ENCODE measurements at places on chromosomes 5 and 9.

- DNase-seq: no peak
These were observed 14.3 kb downstream of the SNX30 start for GRCh38 chr9:112764837-112765236.

GRCh38 chr5:5306696-5307095 lies 115.8 kb upstream of the ICE1 start:
- DNase-seq: no peak

DNA sequence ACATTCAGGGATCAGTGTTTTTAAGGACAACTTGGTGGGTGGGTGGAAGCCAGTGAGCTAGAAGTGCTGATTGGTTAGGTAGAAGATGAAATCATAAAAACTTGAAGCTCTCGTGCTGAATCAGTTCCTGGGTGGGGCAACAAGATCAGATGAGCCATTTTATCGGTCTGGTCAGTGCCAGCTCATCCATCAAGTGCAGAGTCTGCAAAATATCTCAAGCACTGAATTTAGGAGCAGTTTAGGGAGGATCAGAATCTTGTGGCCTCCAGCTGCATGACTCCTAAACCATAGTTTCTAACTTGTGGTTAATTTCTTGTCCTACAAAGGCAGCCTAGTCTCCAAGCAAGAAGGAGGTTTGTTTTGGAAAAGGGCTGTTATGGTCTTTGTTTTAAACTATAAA lies 166.4 kb downstream of the FAM170A start:
- no peak for DNase-seq

- no peak for DNase-seq
These were observed 25.4 kb downstream of the SRFBP1 start for GRCh38 chr5:121987052-121987684.

DNA sequence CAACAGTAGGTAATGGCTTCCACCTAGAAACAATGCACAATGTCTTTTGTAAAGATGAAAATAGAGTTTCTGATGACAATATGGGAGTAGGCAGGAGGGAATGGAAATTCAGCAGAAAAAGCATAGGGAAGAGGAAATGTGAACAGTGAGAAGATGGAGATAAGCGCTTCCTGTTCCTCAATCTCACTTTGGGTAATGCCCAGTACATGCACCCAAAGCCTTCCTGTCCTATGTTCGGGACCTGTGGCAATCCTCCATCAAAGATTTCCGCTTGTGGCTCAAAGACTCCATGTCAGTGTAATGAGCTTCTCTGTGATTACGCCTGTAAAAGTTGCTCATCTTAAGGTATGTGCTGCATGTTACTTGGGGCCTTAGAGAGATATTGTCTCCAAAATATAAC lies 2.7 kb downstream of the UGT3A1 start:
- DNase-seq: no peak

DNA sequence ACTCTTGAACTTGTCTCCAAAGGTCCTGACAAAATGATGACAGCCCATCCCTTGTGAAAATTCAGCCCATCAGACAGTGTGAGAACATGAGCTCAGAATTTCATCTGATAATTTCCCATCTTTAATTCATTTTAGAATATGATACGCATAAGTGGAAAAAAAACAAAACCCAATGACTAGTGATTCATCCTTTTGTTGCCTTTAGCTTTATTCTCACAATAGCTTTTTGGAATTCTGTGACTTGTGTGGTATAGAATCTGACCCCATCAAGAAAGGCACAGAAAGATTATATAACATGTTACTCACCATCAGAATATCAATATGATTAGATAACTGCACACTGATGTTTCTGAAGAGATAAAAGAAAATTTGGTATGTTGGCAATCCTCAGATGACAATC lies 16.1 kb upstream of the TMED7 start:
- DNase-seq: no peak

- DNase-seq: no peak
These were observed 1247.4 kb downstream of the EFNA5 start for GRCh38 chr5:106423109-106423897.

DNA sequence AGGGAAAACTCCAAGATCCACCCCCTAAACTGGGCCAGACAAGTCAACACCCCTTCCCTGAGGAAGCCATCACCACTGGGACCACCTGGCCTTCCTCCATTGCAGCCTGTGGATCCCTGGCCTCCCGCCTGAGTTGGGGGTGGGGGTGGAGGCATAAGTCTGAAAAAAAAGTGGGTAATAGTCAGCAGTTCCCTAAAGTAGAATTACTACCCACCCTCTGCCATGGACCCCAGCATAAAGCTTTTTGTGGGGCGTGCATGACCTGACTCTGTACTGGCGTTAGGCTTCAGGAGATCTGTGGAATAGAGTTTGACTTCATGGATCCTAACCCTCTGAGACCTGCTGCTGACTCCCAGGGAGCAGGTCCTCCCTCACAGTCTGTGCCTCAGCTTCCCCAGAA lies 2.0 kb upstream of the CXXC5 start:
- no peak for DNase-seq

DNA sequence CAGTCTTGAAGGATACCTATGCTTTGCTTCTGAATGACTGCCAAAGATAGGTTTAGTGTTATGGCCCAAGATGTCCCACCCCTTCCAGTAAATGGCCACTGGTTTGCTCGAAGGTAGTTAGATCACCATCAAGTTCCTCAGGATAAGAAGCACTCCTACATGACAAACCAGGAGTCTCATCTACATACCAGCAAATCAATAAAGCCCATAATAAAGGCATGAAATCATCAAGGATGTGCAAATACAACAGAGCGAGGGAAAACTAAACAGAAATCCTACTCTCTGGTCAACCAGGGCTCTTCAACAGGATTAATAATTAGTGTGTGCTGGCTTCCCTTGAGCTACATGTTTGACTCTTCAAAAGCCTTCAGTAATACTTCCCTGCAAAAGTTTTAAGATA lies 141.0 kb downstream of the LHFPL2 start:
- DNase-seq: no peak

GRCh38 chr5:83586874-83587776 lies 115.6 kb downstream of the VCAN start:
- no peak for DNase-seq

DNA sequence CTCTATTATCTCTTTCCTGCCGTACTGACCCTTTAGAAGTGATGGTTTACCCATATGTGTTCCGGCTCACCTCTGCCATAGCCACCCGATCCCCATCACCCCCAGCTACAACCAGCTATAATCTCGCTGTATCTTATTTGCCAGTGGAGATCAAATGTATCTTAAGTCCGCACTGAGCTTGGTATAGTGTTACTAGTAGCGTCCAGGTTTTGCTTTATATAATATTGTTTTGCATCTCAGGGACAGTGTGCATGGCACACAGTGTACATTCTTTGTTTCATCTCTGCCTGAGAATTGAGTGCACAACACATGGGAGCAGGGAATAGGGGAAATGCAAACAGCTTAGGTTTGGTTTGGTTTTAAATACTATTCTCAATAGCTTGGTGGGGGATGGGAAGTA lies 135.8 kb upstream of the SNX2 start:
- no peak for DNase-seq

DNA sequence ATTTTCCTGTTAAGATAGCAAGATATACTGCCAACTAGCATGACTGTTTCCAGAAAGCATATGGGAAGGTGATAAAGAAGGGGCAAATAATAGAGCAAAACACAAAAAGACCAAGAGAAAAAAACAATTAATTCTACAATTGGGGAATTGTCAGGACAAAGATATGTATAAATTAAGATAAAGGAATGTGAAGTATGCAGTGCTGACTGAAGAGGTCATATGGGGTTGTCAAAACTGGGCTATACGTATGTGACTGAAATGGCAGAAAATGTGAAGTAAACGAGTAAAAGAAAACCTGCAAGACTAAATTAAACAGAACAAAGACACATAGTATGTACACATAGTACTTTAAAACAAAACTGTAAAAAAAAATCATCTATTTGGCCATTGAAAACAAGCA lies 222.3 kb downstream of the ARL15 start:
- no peak for DNase-seq

- DNase-seq: no peak
These were observed 2.1 kb upstream of the ALDH7A1 start for GRCh38 chr5:126597156-126597555.

- DNase-seq: no peak
These were observed 45.5 kb downstream of the GALNT12 start for GRCh38 chr9:98852961-98853360.

DNA sequence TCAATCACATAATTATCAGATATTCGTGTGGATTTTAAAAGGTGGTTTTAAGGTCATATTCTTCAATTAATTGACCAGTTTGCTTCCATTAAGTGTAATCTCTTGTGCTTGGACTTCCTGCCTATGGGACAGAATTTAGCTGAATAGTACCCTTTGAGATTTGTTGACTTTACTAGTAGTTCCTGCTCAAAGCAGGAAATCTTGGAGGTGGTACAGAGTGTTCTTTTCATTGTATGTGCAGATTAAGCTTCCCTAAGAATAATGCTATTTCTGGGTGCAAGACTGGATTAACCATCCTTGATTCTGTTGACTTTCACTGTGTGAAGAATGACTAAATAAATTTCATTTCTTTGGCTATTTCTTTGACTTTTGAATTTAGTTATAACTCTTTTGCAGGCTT lies 45.4 kb upstream of the ELL2 start:
- DNase-seq: no peak

DNA sequence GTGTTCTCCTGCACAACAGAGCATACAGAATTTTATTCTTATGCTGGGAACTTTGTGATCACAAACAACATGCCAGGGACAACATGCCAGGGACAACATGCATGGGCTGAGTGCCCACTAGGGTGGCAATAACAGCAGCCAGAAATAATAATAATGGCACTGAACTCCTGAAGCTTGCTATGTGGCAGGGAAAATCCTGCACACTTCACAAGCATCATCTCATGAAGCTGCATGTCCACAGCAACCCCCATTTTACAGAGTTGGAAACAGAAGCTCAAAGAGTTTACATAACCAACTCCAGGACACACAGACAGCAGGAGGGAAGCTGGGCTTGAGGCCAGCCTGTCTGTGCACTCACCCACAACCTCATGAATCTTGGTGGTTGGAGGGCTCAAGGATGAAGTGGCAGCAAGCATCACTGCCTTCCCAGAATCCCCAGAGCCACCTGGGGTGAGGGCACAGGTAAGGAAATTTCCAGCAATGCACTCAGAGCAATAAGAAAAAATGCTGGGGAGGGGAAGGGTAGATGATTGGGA lies 111.4 kb downstream of the GABBR2 start:
- no peak for DNase-seq

GRCh38 chr9:88090151-88090581 lies 48.1 kb downstream of the SPATA31C2 start:
- DNase-seq: peak; percentile 23

- no peak for DNase-seq
These were observed 90.3 kb upstream of the PLCXD3 start for GRCh38 chr5:41600731-41601130.

DNA sequence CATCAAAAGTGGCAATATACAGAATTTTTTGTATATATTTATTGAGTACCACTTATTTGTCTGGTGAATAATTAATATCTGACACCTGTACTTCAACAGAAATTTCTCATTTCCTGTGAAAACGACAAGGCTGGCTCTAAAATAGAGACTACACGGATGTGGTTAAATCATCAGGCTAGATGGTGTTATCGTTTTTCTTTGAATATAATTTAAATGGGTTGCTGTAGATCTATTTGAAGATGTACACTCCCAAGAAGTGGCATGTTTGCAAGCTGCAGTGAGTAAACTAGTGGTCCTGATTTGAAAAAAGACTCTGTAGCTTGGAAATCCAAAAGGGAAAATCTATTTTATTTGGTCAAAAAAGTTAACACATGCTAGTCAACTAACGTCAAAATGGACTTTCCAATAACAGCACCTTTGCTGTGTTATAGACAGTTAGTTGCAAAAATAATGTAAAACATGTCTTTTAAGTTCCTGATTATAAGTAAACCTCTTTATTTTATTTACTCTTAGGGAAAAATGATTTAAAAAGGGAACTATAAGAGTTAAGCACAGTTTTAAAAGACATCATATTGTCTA lies 13.8 kb downstream of the ST8SIA4 start:
- DNase-seq: no peak

DNA sequence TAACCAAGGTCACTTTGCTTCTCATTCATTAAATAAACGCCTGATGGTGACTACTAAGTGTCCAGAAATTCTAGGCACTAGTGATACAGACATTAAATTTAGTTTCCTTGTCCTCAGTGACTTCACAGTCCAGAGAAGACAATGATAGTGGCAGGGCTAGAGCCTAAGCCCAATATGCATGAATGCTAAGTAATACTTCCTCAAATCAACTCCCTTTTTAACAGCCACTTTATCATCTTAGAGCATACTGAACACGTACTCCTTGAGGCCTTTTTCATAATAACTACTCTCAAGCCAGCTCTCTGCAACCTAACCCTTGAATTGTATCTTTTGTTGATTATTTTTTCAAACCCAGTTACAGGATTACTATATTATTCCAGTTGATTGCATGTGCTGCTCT lies 74.1 kb downstream of the STX17 start:
- DNase-seq: no peak

DNA sequence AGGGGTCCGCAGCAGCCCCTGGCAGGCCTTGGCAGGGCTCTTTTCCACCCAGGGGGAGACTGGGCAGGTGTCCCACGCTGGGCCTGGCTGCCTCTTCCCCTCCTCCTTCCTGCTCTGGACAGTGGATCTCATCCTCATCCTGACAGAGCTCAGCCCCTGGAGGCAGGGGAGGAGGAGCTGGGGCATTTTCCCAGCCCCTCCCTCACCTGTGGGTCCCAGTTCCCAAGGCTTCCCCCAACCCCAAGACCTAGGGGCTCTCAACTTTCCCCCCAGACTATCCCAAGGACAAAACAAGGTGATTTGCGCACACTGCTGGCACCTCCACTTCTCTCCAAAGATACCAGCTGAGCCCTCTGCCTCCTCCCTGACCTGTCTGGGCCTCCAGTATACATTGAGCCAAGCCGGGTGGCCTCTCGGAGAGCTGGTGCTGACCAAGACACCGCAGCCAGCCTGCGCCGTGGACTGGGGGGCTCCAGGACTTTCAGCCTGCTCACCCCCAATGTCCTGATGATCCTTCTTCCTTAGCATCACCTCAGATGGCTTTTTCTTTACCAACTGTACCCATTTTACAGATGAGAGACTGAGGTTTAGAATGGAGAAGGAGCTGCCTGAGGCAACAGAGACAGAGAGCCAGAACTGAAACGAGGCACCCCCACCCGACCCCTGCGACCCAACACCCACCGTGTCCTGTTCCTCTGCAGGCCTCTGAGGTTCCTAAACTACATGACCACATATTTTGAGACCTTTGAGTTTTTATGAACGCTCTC lies 126.6 kb downstream of the BARX1 start:
- no peak for DNase-seq

DNA sequence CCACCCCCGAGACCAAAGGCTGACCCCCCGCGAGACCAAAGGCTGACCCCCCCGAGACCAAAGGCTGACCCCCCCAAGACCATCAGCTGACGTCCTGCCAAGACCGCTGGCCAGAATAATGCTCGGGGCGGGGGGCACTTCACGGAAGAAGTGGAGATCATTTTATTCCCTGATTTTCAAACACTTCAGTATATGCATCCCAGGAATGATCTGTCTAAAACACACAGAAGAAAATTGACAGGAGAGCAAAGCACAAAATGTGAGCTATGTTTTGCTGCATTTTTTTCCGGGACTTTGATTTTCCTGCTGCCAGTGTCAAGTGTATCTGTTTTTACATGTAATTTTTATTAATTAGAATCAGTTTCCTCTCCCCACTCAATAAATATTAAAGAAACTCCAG lies 67.1 kb downstream of the ADAMTS2 start:
- DNase-seq: peak; percentile 34

- no peak for DNase-seq
These were observed 39.8 kb upstream of the SLC24A2 start for GRCh38 chr9:19828576-19829109.

GRCh38 chr5:57780306-57780960 lies 297.8 kb upstream of the ACTBL2 start:
- no peak for DNase-seq

- DNase-seq: no peak
These were observed 10.5 kb upstream of the IRF1 start for GRCh38 chr5:132500931-132501628.

Data from ovary (tissue), 10 donors.